ENCODE measurements at places on chromosomes 2 and 18. TPM values are rescaled to one million over a fixed set of nuclear protein-coding genes. Genes with fewer than 3 reads are reported as not detected.

DNA sequence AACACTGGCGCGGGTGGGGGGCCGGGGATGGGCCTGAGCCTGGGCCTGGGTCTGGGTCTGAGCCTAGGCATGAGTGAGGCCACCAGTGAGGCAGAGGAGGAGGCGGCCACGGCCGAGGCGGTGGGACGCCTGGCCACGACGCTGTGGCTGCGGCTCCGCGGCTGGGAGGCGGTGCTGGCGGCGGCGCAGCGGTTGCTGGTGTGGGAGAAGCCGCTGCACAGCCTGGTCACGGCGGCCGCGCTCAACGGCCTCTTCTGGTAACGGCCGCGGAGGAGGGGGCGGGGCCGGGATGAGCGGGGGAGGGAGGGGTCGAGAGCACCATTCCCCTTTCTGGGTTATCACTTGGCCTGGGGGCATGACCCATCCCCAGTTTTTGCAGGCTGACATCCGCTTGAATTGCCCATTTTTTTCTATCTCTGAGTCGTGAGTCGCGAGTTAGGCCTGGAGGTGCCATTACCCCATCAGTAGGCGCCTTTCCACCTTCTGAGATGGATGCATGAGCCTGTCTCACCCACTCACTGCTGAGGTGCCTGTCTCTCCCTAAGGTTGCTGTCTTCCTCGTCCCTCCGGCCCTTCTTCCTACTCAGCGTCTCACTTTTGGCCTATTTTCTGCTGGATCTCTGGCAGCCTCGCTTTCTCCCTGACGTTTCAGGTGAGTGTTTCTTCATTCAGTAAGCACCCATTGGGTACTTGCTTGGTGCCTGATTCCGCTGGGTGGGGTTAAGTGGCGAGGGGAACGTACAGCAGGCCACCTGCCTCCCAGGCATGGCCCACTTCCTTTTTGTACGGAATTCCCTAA is 501 bp downstream of the RETREG2 start:
- peaks cover 50% of the 10 kb centered on the region for H3K4me1 ChIP-seq
- peaks cover 24% of the 10 kb centered on the region for H3K27me3 ChIP-seq
- peak; percentile 54 for DNase-seq
- peak overlapping the region; percentile 87 for H3K27ac ChIP-seq
- H3K36me3 ChIP-seq: peaks cover 57% of the 10 kb centered on the region
- peak overlapping the region; percentile 94 for H3K4me3 ChIP-seq

DNA sequence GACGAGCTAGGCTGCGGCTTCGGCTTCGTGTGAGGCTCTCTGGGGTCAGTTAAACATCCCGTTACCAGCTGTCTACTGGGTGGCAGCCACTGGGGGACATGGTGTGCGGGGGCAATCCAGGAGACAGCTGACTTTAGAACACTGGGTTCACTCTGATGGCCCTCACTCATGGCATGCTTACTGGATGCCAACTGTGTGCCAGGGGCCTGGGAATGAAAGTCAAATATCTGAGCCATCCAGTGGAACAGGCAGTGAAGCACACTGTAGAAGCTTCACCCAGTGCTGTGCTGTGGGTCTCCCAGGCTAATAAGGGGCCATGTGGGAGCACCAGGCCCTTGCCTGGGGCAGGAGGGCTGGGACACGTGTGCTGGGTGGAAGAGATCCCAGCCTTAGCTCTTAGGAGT is 48.3 kb downstream of the GLI2 start:
- H3K4me3 ChIP-seq: no peak overlapping the region
- H3K4me1 ChIP-seq: peaks cover 8% of the 10 kb centered on the region
- DNase-seq: no peak
- H3K27ac ChIP-seq: no peak overlapping the region
- H3K36me3 ChIP-seq: no peaks in the 10 kb centered on the region

The HOXD9 gene
- 0.56 TPM for total RNA-seq

The CSRNP3 gene
- total RNA-seq: 14.6 TPM

GRCh38 chr2:128413718-128414341 is 95.2 kb upstream of the HS6ST1 start:
- H3K27me3 ChIP-seq: peaks cover 11% of the 10 kb centered on the region
- no peaks in the 10 kb centered on the region for H3K36me3 ChIP-seq

The ANKRD30B gene
- total RNA-seq: not detected

GRCh38 chr2:181780047-181780651 is 99.8 kb upstream of the NEUROD1 start:
- no peaks in the 10 kb centered on the region for H3K36me3 ChIP-seq
- no peak for DNase-seq
- peaks cover 3% of the 10 kb centered on the region for H3K27me3 ChIP-seq
- H3K4me1 ChIP-seq: peaks cover 49% of the 10 kb centered on the region

The ZNF24 gene
- 50.1 TPM for total RNA-seq

GRCh38 chr2:233668605-233669260 is 3.0 kb upstream of the UGT1A9 start:
- DNase-seq: no peak
- no peaks in the 10 kb centered on the region for H3K36me3 ChIP-seq
- no peak overlapping the region for H3K27ac ChIP-seq
- no peaks in the 10 kb centered on the region for H3K4me1 ChIP-seq
- H3K27me3 ChIP-seq: no peaks in the 10 kb centered on the region

The POTEI gene
- total RNA-seq: 0.15 TPM

GRCh38 chr18:45751766-45752165 is 27.8 kb downstream of the SLC14A1 start:
- H3K36me3 ChIP-seq: peaks cover 6% of the 10 kb centered on the region
- peaks cover 12% of the 10 kb centered on the region for H3K4me1 ChIP-seq
- H3K27ac ChIP-seq: no peak overlapping the region
- H3K27me3 ChIP-seq: peaks cover 2% of the 10 kb centered on the region
- H3K4me3 ChIP-seq: no peak overlapping the region

DNA sequence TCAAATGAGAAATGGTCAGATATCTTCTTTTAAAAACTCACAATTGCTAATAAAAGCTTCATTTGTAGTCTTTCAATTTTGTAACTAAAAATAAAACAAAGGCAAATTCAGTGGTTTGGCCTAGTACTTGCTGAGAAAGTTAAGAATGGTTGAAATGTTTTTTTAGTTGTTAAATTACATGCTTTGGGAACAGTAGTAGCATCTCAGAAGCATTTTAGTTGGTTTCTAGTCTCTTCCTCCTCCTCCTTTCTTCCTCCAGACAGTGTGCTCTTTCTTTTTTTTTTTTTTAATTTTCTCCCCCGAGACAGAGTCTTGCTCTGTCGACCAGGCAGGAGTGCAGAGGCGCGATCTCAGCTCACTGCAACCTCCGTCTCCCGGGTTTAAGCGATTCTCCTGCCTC is 9.8 kb downstream of the TRAK2 start:
- H3K4me1 ChIP-seq: peaks cover 3% of the 10 kb centered on the region
- no peak overlapping the region for H3K4me3 ChIP-seq
- DNase-seq: no peak
- no peaks in the 10 kb centered on the region for H3K36me3 ChIP-seq
- peaks cover 1% of the 10 kb centered on the region for H3K27me3 ChIP-seq

DNA sequence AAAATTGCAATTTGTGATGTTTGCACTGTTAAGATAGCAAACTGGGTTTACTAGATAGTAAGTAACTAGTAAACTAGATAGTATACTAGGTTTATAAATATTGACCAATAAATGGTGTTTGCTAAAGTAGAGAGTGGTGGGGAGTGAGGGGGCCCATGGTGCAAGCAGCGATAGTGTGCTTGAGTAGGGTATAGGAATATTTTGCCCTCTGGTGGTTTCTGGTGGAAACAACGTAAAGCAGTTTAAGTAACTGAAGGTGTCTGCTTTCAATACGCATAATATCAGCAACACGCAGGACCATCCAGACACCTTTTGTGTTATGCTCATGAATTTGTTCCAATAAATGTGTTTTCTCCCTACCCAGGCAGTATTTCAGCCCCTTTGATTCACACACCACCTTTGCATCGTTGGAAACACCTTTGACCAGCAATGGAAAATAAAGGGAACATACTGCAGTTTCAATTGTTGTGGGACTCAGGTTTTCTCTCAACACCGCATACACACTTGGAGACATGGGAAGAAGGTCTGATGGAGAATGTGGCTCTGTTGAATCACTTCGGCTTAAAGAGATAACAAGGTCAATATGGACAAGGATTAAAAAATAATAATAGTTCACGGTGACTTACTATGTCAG is 16.7 kb upstream of the STAT1 start:
- H3K4me1 ChIP-seq: peaks cover 9% of the 10 kb centered on the region
- no peaks in the 10 kb centered on the region for H3K36me3 ChIP-seq

DNA sequence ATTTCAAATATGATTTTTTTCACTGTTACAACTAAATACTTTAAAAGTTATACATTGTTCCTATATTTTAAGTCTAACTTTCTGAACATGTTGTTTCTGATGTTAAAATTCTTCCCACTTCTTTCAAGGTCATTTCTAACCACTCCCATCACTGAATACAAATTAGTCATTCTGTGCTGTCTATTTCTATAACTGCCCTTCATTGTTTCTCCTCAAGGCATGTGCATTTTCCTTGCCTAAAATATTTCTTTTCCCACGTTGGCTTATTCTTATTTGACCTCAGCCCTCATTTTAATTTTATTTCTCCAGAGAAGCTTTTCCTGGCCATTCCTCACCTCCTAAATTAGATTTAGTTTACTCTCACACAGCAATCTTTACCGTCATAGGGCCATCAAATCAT is 198.9 kb upstream of the GULP1 start:
- no peaks in the 10 kb centered on the region for H3K27me3 ChIP-seq
- H3K27ac ChIP-seq: peak overlapping the region; percentile 39
- H3K36me3 ChIP-seq: no peaks in the 10 kb centered on the region
- H3K4me1 ChIP-seq: peaks cover 23% of the 10 kb centered on the region

GRCh38 chr2:50987616-50988313 is 44.2 kb downstream of the NRXN1 start:
- no peaks in the 10 kb centered on the region for H3K27me3 ChIP-seq
- H3K27ac ChIP-seq: no peak overlapping the region
- DNase-seq: no peak
- H3K4me1 ChIP-seq: no peaks in the 10 kb centered on the region
- H3K4me3 ChIP-seq: no peak overlapping the region

The COPS8 gene
- total RNA-seq: 97.1 TPM

DNA sequence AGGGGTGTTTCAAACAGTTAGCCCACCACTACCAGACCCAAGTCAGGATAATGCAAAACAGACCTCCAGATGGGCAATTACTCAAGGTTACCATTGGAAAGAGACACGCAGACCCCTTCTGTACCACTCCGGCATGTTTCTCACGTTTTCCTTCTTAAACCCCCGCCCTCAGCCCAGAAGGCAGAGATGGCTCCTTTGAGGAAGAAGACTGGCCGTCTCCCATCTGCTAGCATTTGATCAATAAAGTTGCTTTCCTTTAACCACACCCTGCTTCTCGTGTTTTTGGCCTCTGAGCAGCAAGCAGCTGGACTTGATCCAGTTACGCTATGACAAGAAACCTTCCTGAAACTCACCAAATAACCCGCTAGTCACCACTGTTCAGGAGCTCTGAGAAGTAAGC is 1012.4 kb upstream of the GYPC start:
- no peak overlapping the region for H3K4me3 ChIP-seq
- no peaks in the 10 kb centered on the region for H3K27me3 ChIP-seq
- H3K27ac ChIP-seq: peak overlapping the region; percentile 88
- H3K36me3 ChIP-seq: no peaks in the 10 kb centered on the region
- no peak for DNase-seq

DNA sequence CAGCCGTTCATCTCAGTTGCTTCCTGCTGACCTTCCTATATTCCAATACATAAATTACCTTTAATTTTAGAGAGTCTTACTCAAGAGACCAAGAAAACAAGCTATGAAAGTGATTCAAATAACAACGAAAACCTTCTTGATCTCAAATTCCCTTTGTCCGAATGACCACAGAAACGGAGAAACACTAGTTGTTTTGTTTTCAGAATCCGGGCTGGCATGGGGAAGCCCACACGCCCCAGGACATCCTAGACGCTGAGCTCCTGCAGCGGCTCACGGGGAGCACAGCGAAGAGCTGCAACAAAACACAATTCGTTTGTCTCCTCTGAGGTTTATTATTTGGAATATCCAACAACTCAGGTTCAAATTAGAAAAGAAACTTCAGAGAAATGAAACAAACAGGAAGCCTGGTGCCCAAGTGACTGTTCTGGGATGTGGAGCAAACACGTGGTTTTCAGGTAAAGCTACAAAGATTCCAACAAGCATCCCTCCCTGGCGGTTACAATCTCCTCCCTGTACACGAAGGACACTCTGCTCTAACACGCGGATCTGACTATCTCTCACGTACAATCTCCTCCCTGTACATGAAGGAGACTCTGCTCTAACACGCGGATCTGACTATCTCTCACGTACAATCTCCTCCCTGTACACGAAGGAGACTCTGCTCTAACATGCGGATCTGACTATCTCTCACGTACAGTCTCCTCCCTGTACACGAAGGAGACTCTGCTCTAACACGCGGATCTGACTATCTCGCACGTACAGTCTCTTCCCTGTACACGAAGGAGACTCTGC is 237.5 kb downstream of the TWIST2 start:
- no peaks in the 10 kb centered on the region for H3K4me1 ChIP-seq
- no peak overlapping the region for H3K27ac ChIP-seq
- no peak overlapping the region for H3K4me3 ChIP-seq
- H3K27me3 ChIP-seq: peaks cover 6% of the 10 kb centered on the region
- no peaks in the 10 kb centered on the region for H3K36me3 ChIP-seq

The LIMS3 gene
- 10.0 TPM for total RNA-seq

GRCh38 chr2:227430639-227431038 is 41.3 kb upstream of the AGFG1 start:
- no peak for DNase-seq
- peaks cover 4% of the 10 kb centered on the region for H3K27me3 ChIP-seq
- H3K27ac ChIP-seq: no peak overlapping the region
- H3K4me1 ChIP-seq: no peaks in the 10 kb centered on the region
- H3K4me3 ChIP-seq: no peak overlapping the region

The UNC80 gene
- total RNA-seq: 0.05 TPM

- no peak overlapping the region for H3K27ac ChIP-seq
- H3K4me1 ChIP-seq: peaks cover 12% of the 10 kb centered on the region
- H3K4me3 ChIP-seq: no peak overlapping the region
- no peak for DNase-seq
- H3K27me3 ChIP-seq: peaks cover 2% of the 10 kb centered on the region
Observed at GRCh38 chr2:210496512-210496911, 20.0 kb upstream of the LANCL1 start.

The CNTNAP5 gene
- total RNA-seq: 5.0 TPM

The PRSS56 gene
- total RNA-seq: not detected

DNA sequence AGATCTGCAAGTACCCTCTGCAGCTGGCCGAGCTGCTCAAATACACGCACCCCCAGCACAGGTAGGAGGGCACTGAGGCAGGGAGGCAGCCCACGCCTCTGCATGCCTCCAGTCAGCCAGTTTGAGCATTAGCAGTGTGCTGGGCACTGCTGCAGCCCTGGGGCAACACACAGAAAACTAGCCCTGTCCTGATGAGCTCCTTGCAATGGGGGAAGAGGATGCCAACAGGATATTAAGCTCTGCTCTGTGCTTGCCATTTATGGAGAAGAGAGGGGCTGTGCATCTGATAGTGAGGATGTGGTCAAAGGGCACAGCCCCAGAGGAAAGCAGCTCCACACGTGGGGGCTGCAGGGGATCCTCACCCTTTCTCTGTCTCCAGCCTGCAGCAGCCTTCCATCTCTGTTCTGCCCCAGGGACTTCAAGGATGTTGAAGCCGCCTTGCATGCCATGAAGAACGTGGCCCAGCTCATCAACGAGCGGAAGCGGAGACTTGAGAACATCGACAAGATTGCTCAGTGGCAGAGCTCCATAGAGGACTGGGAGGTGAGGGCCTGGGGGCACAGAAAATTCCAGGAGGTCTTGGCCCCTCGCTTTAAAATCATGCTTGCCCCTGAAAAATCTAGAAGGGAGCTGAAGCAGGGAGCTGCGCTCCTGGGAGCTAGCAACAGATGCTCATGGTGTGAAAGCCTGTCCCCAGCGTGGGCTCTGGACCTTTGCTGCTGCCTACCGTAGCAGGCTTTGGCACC is 51.7 kb downstream of the FAM168B start:
- peaks cover 4% of the 10 kb centered on the region for H3K27me3 ChIP-seq
- H3K27ac ChIP-seq: no peak overlapping the region
- H3K4me1 ChIP-seq: peaks cover 5% of the 10 kb centered on the region
- no peaks in the 10 kb centered on the region for H3K36me3 ChIP-seq
- H3K4me3 ChIP-seq: no peak overlapping the region

- peaks cover 3% of the 10 kb centered on the region for H3K4me1 ChIP-seq
- DNase-seq: no peak
- H3K4me3 ChIP-seq: no peak overlapping the region
- H3K27ac ChIP-seq: no peak overlapping the region
Observed at GRCh38 chr2:15730545-15731212, 139.0 kb downstream of the DDX1 start.

All from endothelial cell (in vitro differentiated cells).